ENCODE measurements at places on chromosomes 13 and 19.

DNA sequence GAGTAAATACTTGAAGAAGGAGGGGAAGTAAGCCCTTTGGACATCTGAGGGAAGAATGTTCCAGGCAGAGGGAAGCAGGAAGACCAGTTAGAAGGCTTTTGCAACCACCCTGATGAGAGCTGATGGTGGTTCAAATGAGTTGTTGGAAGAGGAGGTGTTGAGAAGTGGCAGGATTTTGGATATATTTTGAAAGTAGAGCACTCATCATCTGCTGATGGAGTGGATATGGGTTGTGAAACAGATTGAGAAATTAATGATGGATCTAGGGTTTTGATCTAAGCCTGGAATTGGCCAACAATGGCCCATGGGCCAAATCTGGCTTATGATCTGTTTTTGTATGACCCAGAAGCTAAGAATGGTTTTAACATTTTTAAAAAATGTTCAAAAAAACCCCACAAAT, 230.7 kb downstream of the NDFIP2 start:
- DNase-seq, result no peak

DNA sequence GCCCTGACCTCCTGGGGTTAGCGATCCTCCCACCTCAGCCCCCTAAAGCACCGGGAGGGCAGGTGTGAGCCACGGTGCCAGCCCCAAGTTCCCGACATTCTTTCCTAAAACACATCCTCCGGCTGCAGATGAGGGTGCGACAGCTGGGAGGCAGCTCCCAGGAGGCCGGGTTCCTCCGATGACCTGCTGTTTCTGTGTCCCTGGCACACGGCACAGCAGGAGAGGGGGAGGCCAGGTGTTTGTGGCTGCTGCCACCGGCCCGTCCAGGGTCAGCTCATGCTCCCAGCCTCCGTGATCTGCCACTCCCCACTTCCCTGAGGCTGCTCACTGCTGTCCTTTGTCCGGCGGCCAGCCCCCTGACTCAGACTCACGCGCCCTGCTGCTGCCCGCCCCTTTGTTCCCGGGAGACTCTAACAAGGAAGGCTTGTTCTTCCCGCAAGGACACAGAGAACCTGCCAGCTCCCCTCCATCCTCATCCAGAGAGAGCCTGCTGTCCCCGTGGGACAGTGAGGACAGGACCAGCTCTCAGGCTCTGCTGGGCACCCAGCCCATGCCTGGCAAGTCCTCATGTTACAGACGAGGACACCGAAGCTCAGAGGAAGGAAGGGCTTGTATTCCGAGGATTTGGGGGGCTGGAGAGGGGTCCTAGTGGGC, 10.6 kb upstream of the MADCAM1 start:
- DNase-seq, result peak; percentile 83

GRCh38 chr13:110410936-110411687, 104.0 kb downstream of the COL4A2 start:
- no peak for DNase-seq

GRCh38 chr13:71056581-71056980, 810.4 kb downstream of the DACH1 start:
- no peak for DNase-seq

DNA sequence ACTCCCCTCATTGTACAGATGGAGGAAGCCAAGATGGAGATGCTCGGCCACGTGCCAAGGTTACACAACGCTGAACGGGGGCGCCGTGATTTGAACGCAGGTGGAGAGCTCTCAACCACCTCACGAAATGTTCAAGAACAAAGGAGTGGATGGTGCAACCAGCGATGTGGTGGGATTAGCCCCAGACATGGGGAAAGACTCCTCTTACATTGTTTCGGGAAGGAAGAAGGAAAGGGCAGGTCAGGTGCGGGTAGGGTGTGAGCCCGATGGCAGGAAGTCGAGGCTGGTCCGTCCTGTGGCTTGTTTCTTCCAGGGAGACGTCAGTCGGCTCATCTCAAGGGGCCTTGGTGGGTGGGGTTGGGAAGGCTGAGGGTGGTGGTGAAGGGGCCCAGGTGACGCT, 7.1 kb upstream of the KLK14 start:
- DNase-seq, result no peak

DNA sequence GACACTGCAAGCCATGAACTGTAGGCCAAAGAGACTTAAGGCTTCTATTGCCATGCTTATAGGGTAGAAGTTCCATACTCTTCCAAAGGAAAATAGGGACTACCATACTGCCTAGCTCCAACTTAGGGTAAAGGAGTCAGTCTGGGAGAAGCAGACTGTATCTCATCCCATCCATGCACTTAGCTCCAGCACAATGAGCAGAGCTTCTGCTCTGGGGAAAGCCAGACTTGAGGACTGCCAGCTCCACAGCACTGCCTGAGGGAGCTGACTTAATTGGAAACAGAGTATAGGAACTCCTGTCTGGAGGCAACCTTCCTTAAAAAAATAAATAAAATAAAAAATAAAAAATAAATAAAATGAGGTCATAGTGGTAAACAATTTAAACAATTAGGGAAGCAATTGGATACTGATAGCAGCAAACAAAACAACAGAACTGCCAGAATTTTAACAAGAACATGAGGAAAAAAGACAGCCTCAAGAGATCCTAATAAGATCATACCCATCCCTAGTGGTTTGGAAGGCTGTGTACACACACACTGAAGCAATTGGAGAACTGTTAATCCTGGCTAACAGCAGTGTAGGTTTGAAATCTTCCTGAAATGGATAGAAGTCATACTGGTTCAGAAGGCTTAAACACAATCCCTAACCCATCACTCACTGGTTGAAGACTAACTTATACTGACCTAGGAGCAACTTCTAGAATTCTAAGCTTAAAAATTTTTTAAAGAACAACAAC, 550.1 kb downstream of the TBC1D4 start:
- no peak for DNase-seq
